ENCODE measurements at places on chromosomes 2 and 18.

GRCh38 chr2:139020287-139020686, 240.1 kb upstream of the NXPH2 start:
- no peak for DNase-seq

DNA sequence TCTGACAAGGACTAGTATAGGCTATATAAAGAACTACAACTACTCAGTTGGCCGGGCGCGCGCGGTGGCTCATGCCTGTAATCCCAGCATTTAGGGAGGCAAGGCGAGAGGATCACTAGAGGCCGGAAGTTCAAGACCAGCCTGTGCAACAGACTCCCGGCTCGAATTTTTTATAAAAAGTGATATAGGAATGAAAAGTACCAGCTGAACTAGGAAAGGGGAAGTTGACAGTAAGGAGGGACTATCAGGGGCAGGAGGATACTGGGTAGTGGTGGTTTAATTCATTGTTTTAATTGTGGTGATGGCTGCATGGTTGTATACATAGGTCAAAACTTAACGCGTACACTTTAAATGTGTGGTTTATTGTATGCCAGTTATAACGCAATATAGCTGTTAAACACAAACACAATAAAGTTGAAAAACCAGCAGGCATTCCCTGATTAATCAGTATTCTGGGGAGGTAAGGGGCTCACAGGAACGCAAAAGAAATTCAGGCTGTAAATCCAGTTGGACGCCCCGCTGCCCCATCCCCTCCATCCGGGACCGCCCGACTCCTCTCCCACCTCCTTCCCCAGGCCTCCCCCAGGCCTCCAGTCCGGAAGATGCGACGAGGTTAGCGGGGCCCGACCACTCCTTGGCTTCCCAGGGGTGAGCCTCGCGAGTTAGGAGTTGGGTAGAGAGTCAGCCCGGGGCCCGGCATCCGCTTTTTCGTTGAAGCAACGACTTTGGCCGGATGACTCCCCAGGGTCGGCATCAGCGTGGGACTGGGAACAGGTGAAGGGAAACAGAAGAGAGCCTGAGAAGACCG, 746 bp upstream of the POLR1B start:
- DNase-seq, result peak; percentile 8

- DNase-seq, result no peak
Observed at GRCh38 chr2:126781206-126781605, 117.5 kb upstream of the TEX51 start.

DNA sequence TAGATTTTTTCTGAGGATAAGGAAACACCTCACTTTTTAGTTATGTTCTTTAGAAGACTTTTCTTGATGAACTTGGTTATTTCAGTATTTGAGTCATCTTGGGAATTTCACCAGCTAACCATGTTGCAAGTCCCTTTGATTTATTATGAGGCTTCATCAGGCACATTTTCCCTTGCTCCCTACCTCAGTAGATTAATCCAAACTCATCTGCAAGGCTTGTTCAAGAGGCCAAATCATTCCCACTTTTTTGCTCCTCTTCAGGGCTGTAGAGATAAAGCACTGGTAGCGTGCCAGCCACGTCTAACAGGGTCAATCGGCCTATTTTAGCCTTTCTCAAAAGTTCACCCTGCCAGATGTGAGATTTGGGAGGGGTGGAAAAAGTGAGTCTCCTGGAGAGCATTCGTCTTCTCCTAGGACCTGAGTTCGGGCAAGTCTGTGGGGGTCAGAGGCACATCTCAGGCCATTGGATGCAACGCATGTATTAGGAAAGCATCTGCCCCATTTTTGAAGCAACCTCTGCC, 120.3 kb downstream of the RDH14 start:
- no peak for DNase-seq

- no peak for DNase-seq
Observed at GRCh38 chr2:158995677-158996049, 27.2 kb downstream of the TANC1 start.

GRCh38 chr2:96091711-96092572, 24.4 kb downstream of the ADRA2B start:
- no peak for DNase-seq

GRCh38 chr2:221529177-221529942, 42.7 kb downstream of the EPHA4 start:
- no peak for DNase-seq

- no peak for DNase-seq
Observed at GRCh38 chr2:149528983-149529382, 58.6 kb downstream of the MMADHC start.

GRCh38 chr18:61741881-61742454, 150.8 kb downstream of the RNF152 start:
- no peak for DNase-seq

DNA sequence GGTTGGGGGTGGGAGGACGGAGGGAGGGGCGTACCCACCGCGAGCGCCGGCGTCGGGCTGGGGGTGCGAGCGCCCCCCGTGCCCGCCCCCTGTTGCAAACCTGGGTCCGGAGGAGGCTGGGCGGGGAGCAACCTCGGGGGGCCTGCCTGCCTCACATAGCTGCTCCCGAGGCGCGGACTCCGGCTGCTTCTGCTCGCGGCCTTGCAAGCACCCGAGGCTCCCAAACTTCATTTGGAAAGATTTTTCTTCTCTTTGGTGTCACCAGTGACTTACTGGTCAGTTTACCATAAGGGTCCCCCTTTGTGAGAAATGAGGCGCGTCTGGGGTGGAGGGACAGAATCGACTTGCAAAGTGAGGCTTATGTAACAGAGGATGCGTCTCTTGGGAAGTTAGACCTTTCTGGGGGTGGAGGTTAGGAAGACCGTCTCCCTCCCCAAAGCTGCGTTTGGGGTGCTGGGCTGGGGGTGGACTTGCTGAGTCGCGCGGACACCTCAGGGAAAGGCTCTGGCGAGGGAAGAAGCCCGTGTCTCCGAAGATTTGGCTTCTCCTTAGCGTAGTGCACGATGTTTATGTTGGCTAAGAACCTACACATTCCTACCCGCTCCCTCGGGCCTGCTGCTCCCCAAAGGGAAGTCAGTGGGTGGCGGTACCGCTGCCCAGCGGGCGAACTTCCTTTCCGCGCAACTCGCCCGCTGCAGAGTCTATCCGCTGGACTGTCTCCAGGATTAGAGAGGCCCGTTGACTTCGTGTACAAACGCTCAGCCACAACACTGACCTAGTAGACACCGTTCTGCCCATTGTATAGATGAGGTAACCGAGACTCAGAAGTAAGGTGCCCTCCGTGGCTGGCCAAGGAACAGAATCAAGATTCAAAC, 559 bp downstream of the TMEM37 start:
- DNase-seq, result no peak

- no peak for DNase-seq
Observed at GRCh38 chr2:44929159-44929734, 12.3 kb upstream of the SIX3 start.

DNA sequence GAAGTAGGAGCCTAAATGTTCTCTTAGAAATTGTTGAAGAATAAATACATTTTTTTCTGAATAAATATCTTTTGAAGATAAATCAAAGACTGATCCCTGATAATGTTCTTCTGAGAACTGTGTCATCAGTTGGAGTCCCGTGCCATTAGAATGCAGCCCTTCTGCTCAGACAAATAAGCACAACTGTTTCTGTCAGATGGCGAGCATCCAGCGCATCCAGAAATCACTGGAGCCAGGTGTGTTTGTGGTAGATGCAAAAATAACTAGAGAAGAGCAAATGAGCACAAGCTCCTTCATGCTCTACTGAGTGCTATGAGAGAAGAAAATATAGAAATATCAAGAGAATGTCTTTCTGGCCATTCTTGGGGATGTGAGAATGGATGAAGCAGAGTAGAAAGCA, 573.7 kb downstream of the THSD7B start:
- DNase-seq, result no peak

DNA sequence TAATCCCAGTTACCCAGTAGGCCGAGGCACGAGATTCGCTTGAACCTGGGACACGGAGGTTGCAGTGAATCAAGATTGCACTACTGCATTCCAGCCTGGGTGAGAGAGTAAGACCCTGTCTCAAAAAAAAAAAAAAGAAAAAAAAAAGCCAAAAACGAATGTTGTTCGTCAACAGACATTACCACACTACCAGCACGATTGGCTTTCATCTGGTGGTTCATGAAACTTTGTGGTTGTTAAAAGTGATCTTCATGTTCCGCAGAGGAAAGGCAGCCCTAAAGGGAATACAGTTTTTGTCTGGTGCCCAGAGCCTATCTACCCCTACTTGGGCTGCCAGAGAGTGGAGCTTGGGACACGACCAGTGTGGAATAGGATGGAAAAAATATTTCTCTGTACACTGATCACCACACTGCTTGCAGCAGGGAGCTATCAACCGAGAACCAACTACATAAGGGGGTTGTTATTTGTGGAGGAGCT, 13.6 kb upstream of the CXCR4 start:
- no peak for DNase-seq

GRCh38 chr2:198213253-198213652, 408.9 kb downstream of the PLCL1 start:
- DNase-seq, result no peak

GRCh38 chr2:86782748-86783147, 8.0 kb downstream of the CD8A start:
- no peak for DNase-seq

DNA sequence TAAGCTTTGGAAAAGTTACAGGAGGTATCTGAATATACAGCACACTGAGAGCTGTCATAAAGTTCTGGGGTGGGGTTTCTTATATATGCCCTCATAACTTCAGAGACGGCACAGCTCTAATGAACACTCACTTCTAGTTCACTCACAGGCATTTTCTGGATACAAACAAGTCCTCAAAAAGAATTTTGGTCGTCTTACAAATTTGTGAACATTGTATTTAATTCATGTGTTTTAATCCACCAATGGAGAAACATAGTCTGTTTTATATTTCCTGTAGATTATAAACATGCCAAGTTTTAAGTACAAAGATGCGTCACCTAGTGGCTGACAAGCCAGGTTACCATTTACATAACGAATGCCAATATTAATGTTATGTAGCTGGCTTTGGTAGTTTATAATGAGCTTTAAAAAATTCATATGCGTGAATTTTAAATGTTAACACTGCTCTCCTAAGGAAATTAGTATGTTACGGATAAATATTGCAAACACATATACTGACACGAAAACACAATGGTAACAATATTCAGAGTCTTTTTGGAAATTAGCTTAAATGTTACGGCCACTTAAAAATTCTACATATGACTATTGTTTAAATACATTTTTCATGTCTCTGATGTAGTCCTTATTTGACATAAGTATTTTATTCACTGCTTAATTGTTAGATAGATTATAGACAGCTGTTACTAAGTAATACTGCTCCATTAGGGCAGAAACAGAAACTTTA, 2.5 kb downstream of the COL3A1 start:
- no peak for DNase-seq

DNA sequence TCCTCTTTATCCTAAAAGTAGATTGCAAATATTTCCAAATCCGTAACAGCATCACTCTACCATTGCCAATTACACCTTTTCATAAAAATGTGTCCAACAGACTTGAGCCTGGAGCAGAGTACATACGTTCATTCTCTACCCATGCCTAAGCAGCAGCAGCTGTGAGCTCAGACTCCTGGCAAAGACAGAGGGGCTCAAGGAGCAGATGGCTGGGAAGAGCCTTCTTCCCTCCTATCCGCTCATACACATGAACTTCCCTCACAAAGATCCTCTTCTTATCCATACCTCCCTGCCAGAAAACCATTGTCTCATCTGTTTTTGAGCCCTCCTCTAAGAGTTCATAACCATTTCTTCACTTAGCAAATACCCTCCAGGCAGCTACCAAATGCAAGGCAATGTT, 164.3 kb upstream of the ARL4C start:
- DNase-seq, result no peak

DNA sequence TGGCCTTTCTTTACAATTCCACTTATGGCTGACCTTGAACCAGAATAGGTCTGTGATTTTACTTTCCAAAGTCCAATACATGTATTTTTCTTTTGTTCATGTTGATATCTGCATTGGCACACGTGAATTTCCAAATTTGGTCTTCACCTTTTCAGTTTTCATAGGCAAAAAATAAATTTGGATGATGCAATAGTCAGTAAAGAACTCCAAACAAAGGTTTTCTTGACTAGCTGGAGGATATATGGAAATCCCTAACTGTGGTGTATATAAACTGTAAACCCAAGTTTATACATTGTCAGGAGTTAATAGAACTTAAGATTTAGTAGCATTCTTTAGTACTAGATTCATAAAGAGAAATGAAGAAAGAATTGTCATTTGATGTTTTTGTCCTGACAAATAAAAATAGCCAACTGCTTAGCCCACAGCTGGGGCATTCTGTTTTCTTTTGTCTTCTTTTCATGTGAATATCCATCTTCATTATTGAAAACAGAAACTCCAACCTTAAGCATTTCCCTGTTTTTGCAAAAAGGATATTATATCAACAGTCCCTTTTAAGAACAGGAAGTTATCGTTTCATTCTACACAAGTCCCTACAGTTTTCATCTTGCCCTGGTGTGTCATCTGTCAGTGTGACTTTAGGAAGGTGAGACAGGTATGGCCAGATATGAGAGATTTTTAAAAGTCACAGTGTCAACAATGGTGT, 132.9 kb downstream of the BCL2 start:
- DNase-seq, result no peak

DNA sequence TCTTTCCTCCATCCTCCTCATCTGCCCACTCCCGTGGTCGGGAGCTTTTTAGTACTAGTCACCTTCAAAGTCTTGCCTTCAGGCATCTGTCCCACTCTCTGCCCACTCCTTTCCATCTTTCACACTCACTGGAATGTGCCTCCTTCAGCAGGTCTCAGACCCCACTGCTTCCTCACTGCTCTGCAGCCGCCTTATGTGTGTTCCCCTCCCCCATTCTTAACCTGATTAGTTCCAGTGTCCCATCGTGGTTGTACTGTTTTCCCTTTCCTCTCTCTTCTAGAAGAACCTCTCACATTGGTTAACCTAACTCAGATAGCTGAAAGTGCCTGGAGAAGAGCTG, 3.0 kb downstream of the ARMC9 start:
- DNase-seq, result no peak

DNA sequence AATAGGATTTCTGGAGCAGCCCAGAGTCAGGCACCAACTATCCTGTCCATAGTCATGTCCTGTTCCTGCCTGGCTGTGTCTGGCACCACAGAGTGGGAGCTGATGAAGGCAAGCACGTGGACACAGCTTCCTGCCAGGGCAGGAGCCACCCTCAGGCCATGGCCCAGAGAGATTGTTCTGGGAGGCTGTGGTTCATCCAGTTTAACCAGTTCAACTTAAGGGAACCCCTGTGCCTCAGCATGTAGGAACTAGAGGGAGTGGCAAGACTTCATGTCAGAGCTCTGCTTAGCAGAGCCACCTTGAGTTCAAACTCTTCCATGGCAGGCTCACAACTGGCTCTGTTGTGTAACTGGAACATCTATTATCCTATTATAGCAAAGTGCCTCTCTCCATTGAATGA, 73.2 kb upstream of the NCKAP5 start:
- no peak for DNase-seq

GRCh38 chr18:5414546-5414945, 119.0 kb upstream of the ZBTB14 start:
- DNase-seq, result no peak

- no peak for DNase-seq
Observed at GRCh38 chr2:70520825-70521224, 32.8 kb downstream of the TGFA start.

DNA sequence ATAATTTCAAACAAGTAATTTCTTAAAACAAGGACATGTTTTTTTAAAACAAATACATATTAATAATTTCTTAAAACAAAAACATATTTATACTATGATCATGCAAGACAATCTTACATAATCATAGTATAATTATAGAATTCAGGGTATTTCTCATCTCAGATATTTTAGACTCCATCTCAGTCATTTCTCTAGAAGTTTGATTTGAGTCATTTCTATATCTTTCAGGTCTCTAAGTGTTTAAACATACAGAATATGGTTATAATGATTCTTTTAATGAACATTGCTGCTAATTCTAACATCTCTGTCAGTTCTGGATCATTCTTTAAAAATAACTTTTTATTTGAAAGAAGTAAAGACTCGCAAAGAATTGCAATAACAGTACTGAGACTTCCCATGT, 154.2 kb upstream of the KYNU start:
- no peak for DNase-seq
